ENCODE measurements at places on chromosomes 2 and 18.

DNA sequence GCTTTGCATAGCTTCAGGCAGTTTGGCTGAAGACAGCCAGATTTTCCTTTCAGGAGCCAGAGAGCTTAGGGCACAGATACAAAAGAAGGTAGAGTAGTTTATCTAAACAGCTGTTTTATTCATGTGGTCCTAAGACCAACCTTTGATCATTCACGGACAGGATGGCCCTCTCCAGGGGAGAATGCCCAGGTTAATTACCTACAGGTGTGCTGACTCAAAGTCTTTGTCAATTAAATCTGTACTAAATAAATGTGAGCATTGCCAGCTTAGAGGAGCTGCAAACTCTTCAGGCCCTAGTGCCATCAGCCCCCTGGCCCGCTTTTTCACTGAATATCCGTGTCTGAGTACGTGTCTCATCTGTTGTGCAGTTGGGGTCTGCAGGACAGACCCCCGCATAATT is 554.7 kb downstream of the NUP35 start:
- no peak for DNase-seq

DNA sequence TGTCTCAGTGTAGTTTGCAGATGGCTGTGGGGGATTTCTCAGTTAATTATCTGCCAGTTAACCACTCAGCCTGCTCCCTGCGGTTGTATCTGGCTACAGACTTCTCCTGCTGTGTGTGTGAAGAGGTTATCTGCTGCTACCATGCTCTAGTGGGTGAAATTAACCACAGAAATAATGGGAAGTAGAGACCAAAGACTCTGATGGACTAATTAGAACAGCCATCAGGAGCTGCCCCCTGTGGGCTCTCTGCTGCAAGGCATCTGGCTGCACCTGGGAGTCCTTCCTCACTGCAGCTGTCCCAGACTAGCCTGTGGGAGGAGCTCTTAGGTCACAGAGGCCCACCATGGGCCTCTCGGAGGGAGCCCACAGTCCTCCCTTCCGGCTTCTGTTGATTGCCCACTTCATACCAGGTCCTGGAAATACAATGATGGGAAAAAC is 66.6 kb downstream of the CTIF start:
- DNase-seq = no peak

DNA sequence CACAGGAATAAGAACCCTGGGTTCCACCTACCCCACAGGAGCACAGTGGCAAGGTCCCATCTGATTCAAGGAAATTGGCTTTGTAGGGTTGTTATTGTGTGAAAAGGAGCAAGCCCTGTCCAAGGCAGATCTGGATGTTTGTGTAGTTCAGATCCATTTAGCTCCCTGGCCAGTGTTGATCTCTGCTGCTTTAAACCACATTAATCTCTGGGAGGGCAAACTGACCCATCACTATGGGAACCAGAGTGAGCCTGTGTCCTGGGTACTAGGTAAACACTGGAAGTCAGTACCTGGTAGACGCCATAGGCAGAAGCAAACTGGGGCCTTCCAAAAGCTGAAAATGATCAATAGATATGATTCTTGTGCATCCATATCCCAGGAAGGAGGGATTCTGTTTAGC is 271.5 kb upstream of the EPAS1 start:
- DNase-seq = no peak

DNA sequence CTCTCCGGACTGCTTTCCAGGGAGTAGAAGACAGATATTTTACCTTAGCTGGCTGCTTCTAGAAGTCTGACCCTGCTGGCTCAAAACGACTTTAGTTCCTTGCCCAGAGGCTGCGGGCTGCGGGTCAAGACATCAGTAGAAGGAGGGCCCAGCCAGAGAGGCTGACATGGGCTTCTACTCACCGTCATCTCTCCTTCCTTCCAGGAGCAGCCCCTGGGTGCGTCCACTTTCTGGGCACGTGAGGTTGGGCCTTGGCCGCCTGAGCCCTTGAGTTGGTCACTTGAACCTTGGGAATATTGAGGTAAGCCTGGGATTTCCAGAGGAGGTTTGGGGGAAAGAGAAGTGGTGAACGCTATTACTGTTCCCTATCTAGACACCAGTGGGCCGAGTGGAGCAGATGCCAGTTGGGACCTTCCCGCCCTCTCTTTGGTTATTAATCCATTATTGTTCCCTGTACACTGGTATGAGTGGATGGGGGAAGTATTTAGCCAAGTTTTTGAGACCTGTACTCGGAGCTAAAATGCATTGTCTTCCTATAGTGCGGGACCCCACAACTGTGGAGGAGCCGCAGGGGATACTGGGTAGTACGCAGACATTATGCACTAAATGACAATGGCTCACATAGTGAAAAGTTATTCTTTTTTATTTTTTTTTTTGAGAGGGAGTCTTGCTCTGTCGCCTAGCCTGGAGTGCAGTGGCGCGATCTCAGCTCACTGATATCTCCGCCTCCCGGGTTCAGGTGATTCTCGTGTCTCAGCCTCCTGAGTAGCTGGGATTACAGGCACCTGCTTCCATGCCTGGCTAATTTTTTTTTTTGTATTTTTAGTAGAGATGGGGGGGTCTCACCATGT is 26.3 kb upstream of the CASP8 start:
- DNase-seq = no peak

DNA sequence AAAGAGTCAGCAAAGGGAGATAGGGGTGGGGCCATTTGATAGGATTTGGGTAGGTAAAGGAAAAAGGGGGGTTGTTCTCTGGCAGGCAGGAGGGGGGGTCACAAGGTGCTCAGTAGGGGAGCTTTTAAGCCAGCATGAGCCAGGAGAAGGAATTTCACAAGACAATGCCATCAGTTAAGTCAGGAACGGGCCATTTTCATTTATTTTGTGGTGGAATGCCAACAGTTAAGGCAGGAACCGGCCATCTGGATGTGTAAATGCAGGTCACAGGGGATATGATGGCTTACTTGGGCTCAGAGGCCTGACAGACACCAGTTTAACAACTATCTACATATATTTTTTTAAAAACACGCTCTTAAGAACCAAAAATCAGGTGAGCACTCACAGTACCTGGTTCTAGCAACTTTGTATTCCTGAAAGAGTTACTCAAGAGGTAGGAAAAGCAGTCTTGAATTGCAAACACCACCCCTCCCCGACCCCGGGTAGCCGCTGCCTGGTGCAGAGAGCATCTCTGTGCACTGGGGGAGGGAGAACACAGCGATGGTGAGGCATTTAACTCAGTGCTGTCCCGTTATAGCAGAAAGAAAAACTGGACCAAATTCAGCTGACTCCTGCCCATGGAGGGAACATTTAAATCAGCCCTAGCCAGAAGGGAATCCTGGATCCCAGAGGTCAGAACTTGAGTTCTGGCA is 414.5 kb upstream of the KLHL29 start:
- DNase-seq = no peak

DNA sequence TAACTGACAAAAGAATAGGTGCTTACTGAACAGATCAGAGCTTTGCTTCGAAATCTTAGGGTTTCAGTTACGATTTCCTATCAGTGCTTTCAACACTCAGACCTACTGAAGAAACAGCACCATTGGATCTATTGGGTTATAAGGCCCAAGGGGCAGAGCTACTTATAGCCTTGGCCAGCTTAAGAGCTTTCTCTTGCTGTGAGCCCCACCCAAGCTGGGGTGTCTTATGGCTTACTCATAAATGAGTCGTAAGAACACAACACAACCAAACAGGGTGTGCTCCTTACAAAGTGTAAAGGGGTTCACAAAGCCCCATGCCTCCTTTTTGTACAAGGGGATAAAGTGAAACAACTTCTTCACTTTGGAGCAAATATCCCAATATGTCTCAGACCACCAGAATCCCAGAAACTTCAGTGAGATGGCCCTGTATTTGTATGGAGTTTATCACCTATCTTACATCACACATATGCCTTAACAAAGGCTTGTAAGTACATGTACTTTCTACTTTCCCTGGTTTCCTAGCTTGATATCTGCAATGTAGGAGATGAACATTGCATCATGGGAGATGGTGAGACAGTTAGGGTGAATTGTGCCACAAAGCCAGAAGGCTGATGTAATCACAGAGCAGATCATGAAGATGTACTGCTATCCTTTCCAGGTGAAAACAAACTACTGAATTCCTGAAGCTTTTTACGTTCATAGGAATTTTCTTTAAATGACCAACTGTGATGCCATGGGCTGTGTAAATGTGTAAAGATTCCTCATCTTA is 115.5 kb upstream of the GLI2 start:
- DNase-seq = no peak

DNA sequence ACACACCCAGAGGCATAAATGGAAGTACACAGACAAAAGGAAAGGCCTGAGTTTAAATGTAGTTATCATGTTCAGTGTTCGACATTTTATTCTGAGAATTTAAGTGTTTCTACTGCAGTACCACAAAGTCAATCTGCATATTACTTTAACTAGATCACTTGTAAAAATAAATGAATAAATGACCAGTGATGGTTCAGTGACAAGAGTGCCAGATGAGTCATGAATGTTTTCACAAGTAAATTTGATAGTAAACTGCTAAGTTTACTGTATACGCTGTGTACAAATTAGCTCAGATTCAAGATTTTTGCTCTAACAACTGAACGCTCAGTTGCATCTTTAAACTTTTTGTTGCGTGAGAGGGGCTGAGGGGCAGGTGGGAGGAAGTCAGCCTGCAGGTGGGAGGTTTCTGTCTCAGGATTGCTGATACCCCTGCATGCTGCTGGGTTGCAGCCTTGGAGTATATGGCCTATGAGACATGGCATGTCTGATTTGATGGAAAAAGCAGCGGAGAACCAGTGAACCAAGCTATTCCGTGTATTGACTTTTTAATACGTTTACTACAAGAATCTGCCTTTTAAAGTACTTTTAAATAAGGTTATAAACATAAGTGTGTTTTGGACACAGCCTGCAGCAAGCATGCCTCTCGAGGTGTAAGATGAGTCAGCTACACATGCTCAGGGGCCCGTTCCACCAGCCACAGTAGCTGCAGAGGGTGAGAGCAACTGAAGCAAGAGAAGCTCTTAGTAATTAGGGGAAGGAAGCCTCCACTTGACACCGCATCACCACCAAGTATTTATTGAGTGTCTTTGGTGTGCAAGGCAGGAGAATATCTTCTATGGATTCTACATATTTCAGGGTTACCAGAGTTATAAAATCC is 245.1 kb downstream of the NEDD4L start:
- no peak for DNase-seq

DNA sequence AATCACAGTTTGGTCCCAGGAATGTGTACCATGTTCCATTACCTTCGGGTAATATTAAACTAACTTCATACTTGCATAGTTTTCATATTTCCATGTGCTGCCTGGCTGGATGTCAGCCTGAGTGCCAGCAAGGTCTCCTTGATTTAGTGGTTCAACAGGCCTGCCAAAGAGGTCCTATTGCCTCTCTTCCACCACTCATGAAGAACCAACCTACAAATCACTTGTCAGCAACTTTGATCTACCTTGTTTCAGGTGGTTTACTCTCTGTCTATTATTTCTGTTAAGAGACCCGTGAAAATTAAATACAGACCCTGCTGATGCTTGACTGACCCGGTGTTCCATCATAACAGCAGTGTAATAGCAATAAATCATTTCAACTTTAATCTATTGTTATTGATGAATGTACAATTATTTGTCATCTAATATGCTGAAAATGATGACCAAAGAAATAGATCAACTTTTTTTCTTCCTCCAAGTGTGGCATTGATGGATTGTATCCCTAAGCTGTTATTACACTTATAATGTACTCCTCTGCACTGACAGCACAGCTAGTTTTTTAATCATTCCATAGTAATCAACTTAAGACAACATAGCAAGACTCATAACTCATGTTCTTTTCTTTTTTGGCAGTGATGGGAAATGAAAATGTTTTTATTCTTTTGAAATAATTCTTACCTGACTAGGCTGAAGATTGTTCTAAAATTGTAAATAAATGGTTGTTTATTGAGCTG is 1220.2 kb upstream of the ACVR2A start:
- DNase-seq = no peak

- DNase-seq = no peak
Observed at GRCh38 chr2:227376656-227377396, 2.3 kb downstream of the TM4SF20 start.

DNA sequence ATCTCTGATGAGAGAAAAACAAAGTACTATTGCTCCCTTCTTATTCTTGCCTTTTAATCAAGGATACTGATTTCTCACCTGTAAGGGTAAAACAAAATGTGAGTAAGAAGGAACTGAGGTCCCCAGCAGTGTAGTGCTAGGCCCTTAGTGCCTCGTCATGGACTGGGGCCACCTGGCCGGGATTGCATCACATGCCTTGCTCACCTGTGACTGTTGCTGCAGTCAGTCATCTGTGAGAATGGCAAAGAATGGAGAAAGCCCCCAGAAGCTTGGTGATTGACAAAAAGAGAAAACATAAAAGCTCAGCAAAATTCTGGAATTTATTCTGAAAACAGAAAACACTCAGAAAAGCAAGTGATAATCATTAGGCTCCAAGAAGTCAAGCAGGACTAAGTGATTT is 63.4 kb downstream of the SPATS2L start:
- DNase-seq = no peak

DNA sequence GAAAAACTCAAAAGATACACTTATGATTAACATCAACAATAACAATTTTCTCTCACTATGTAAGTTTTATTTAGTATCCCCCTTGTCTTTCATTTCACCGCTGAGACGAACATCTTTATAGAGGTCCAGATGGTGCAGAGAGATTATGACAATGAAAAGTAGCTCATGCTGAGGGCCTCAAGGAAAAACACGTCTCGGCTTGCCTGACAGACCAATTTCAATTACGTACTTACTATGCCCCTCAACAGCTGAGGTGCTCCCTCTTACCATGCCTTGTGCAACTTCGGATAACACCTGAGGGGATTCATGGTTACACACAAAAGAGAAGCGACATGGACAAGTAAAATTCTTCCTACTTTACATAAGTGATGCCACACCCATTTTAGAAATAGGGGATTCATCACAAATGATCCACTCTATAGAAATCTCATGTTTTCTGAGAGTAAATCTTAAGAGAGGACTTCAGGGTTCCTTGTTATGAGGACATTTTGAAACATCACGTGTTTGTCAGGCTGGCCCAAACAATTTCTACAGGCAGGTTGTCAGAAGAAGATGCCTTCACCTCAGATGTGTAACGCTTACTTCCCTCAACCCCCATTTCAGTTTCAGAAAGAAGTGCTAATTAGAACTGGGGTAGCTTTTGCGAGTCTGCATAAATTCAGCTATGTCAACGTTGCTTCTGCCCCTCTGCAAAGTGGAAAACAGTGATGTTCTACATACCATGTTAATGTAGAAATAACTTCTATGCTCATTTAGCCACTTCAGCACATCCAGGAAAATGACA is 191.4 kb downstream of the NRXN1 start:
- no peak for DNase-seq

DNA sequence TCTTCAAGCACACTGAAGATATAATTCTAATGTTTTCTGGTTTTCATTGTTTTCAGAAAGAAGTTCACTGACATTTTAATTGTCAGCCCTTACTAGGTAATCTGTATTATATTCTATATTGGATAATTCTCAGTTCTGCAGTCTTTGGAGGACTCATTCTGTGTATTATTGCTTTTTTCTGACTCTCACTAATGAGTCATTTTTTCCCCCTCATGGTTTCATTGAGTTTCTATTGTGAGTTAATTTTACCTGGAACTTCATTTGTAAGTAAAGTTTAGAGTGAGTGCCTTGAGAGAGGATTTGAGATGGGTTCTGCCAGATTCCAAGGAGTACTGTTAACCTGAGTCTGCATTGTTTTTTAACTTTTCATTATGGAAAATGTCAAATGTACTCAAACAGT is 90.4 kb upstream of the LYPD1 start:
- no peak for DNase-seq

Measured in T follicular helper cell (primary cell).